ENCODE measurements at places on chromosomes 3 and 15. TPM values are rescaled to one million over a fixed set of nuclear protein-coding genes. Genes with fewer than 3 reads are reported as not detected.

GPR15 gene
- total RNA-seq, result not detected

CHRNA7 gene
- not detected for total RNA-seq

CTXN2 gene
- total RNA-seq, result not detected

NOX5 gene
- 0.13 TPM for total RNA-seq

CHCHD6 gene
- total RNA-seq, result 3.8 TPM

FANCD2OS gene
- total RNA-seq, result not detected

TIGIT gene
- 0.10 TPM for total RNA-seq

LXN gene
- 0.68 TPM for total RNA-seq

TMEM207 gene
- total RNA-seq, result not detected

MRPL3 gene
- total RNA-seq, result 30.6 TPM

COL8A1 gene
- total RNA-seq, result 0.75 TPM

CAMKV gene
- not detected for total RNA-seq

IGDCC3 gene
- total RNA-seq, result 0.23 TPM

OSBPL10 gene
- total RNA-seq, result 3.2 TPM

PRKAR2A gene
- 46.6 TPM for total RNA-seq

UROC1 gene
- total RNA-seq, result 112 TPM

COL7A1 gene
- total RNA-seq, result 2.5 TPM

SEMA3G gene
- total RNA-seq, result 0.93 TPM

SCAANT1 gene
- not detected for total RNA-seq

RBP2 gene
- not detected for total RNA-seq

DZIP1L gene
- total RNA-seq, result 1.6 TPM

HRG gene
- total RNA-seq, result 324 TPM

TOPAZ1 gene
- total RNA-seq, result not detected

CHRD gene
- total RNA-seq, result 88.3 TPM

P2RY13 gene
- total RNA-seq, result 1.3 TPM

THBS1 gene
- 20.1 TPM for total RNA-seq

BOC gene
- total RNA-seq, result 0.50 TPM

STRA6 gene
- not detected for total RNA-seq

CADPS gene
- 0.10 TPM for total RNA-seq

PODXL2 gene
- total RNA-seq, result 1.5 TPM

GMNC gene
- 7.3 TPM for total RNA-seq

NLGN1 gene
- total RNA-seq, result not detected

SI gene
- total RNA-seq, result not detected

COX17 gene
- 31.0 TPM for total RNA-seq

FILIP1L gene
- total RNA-seq, result 0.93 TPM

GALNT15 gene
- 2.7 TPM for total RNA-seq

AHSG gene
- 763 TPM for total RNA-seq
